ENCODE measurements at places on chromosomes 7 and 10. TPM values are rescaled to one million over a fixed set of nuclear protein-coding genes. Genes with fewer than 3 reads are reported as not detected.

DNA sequence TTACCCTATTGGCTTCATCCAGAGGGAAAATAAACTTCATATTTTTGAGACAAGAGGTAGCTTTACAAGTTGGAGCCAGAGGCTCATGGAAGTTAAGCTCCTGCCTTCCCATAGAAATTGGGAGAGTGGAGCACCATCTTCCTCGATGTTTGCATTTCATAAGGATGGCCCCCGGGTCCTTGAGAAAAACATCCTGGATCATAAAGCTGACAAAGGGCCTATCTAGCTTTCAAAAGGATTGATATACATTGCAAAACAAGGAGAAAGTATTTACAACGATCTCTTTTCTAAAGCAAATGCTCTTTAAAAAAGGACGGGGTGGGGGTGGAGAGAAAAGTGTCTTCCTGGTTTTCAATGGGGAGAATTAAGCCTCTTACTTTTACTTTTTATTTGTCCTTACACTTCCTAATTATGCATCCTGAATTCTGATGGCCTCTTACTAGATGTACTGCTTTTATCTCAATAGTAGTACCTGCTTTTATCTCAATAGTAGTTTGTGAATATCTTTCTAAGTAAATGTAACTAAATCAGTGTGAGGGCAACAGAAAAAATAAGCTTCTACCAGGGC is 65.6 kb downstream of the PTPRZ1 start:
- no peak for DNase-seq

GRCh38 chr7:5693529-5693928 is 87.9 kb downstream of the RNF216 start:
- DNase-seq, result peak; percentile 86

GRCh38 chr7:99644431-99644830 is 27.7 kb downstream of the ZSCAN25 start:
- no peak for DNase-seq

GRCh38 chr10:36493516-36493880 is 631.9 kb upstream of the ANKRD30A start:
- no peak for DNase-seq

- DNase-seq, result peak; percentile 37
Observed at GRCh38 chr7:126803060-126803665, 449.6 kb downstream of the GRM8 start.

DNA sequence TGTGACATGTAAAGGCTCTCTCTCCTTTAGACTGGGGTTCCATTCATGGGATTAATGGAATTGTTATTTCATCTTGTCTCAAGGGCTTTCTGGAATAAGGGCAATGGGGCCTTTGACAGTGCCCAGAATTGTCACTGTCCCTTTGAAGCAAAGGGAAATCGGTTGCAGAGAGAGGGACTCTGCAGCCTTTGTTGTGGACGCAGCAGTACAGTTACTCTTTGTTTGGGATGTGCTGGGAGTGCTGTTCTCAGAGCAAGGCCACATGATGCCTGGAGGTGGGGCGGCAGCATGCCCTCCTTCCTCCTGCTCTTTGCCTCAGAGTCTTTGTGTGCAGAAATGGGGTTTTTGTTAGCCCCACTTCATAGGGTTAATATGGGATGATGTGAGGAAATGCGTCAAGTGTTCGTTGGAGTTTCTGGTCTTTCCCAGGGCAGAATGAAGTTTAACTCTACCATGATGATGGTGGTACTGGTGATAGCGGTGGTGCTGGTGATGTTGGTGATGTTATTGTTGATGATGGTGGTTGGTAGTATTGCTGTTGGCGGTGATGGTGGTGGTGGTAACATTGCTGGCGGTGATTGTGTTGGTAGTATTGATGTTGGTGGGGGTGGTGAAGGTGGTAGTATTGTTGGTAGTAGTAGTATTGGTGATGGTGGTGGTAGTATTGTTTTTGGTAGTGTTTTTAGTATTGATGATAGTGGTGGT is 45.3 kb downstream of the DOCK1 start:
- no peak for DNase-seq

- DNase-seq, result no peak
Observed at GRCh38 chr10:14302035-14302434, 28.7 kb downstream of the FRMD4A start.

GRCh38 chr7:128757203-128757602 is 18.0 kb downstream of the CALU start:
- no peak for DNase-seq

GRCh38 chr7:103972779-103973434 is 16.6 kb downstream of the RELN start:
- no peak for DNase-seq

DNA sequence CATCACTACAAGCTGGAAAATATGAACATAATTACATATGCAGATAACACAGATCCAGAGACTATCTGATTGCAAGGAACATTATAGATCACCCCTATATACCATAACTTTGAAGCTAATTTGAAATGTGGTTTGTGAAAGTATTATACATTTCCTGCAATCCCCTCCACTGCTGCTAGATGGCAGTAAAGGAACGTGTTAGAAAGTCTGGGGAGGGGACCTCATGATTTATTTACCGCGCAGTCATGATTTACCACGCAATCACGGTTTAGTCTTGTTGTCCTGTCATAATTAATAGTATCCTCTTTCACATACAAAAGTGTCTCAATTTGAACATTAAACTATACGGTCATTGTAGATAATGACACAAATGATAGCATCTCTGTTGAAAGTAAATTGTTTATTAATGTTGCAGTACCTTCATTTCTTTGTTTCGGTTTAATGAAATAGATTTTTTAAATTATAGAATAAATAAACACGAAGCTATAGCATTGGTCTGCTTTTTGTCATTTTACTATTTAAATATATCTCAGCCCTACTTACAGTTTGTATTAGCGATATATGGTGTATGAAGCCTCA is 145.3 kb upstream of the PRSS1 start:
- DNase-seq, result no peak

GRCh38 chr7:69602522-69602921 is 4.2 kb downstream of the AUTS2 start:
- no peak for DNase-seq

SCART1 gene
- total RNA-seq, result 1.3 TPM
